Hair follicle dermal papilla cell (primary cell): ENCODE measurements at places on chromosomes 5 and 9. TPM values are rescaled to one million over a fixed set of nuclear protein-coding genes. Genes with fewer than 3 reads are reported as not detected.

Gene GLDC
- not detected in 2 replicates for total RNA-seq

Gene TMOD1
- total RNA-seq, result not detected in 2 replicates

Gene SEMA4D
- 0.12 and 0.81 TPM in 2 replicates for total RNA-seq

Gene MOB3B
- total RNA-seq, result 0.12 and 0.32 TPM in 2 replicates

Gene TPPP
- under 0.01 and 0.12 TPM in 2 replicates for total RNA-seq

Gene POLR1E
- 26.8 and 28.2 TPM in 2 replicates for total RNA-seq

Gene GPRIN1
- total RNA-seq, result 3.4 and 3.9 TPM in 2 replicates

Gene C9orf72
- total RNA-seq, result 3.9 and 4.5 TPM in 2 replicates

Gene IFNA21
- not detected in 2 replicates for total RNA-seq

Gene TRPM3
- 14.9 and 22.0 TPM in 2 replicates for total RNA-seq

Gene CER1
- total RNA-seq, result not detected in 2 replicates
